Amniotic epithelial cell (primary cell): ENCODE measurements at places on chromosomes 3 and 15.

- DNase-seq, result no peak
Measured at GRCh38 chr3:2838546-2839157, 271.5 kb downstream of the IL5RA start.

- peak; percentile 16 for DNase-seq
Measured at GRCh38 chr3:146625186-146625775, 20.1 kb upstream of the PLSCR5 start.

GRCh38 chr3:29901097-29901496, 620.2 kb downstream of the RBMS3 start:
- DNase-seq, result no peak

GRCh38 chr3:112463250-112463649, 36.0 kb downstream of the BTLA start:
- DNase-seq, result no peak

- DNase-seq, result no peak
Measured at GRCh38 chr15:91275844-91276243, 175.8 kb downstream of the SV2B start.

DNA sequence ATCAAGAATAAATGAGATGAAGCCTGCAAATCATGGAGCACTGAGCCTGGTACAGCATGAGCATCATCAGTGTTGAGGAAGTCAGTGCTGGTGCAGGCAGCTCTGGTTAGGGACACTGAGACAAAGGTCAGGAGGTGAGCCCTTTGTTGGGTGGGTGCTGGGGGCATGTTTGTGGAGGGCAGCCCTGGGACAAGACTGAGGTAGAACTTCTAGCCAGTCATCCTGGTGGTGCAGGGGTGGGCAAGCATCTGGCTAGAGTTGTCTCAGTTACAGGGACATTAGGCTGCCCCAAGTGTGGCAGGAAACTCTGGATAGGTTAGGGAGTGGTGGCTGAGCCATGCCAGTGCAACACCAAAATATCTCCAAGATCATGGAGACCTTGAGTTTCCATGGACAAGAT, 27.3 kb downstream of the WNT5A start:
- DNase-seq, result no peak

- DNase-seq, result no peak
Measured at GRCh38 chr3:180923561-180923960, 11.1 kb downstream of the FXR1 start.

- DNase-seq, result peak; percentile 54
Measured at GRCh38 chr3:29926378-29926777, 645.5 kb downstream of the RBMS3 start.

DNA sequence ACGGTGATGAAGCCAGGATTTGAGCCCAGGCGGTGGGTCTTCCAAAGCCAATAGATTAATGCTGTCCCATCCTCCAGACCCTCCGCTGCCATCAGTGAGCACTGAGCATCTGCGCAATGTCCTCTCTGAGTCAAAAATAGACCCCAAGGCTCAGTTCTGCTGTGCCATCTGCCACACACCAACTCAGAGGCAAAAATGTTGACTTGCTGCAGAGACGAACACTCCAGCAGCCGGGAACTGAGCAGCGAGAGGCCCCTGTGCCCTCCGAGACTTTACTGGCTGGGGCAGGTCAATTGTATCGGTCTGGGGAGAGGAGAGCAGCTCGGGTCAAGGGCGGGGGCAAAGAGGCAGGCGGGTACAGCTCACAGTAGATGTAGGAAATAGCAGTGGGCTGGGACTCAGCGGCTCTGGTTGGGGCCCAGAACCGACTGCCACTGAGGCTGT, 41.5 kb upstream of the ATP2B2 start:
- DNase-seq, result no peak

- DNase-seq, result peak; percentile 62
Measured at GRCh38 chr15:94230431-94230882, 904 bp upstream of the MCTP2 start.

- DNase-seq, result no peak
Measured at GRCh38 chr3:2512881-2513280, 414.2 kb downstream of the CNTN4 start.

DNA sequence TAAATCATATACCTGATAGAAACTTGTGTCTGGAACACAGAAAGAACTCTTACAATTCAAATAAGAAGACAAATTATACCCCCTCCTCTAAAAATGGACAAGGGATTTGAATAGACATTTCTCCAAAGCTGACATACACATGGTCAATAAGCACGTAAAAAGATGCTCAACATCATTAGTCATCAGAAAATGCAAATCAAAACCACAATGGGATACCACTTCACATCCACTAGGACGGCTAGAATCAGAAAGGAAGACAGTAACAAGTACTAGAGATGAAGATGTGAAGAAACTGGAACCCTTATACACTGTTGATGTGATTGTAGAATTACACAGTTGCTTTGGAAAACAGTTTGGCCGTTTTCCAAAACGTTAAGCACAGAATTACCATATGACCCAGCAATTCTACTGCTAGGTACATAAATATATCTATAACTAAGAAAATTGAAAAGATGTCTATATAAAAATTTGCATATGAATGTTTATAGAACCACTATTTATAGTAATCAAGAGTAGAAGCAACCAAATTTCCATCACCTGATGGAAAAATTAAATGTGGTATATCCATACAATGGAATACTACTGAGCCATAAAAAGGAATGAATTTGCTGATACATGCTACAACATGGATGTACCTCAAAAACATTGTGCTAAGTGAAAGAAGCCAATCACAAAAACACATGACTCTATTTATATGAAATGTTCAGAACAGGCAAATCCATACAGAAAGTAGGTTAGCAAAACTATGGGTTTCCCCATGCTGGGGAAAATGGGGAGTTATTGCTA, 60.8 kb downstream of the GREM1 start:
- DNase-seq, result no peak

DNA sequence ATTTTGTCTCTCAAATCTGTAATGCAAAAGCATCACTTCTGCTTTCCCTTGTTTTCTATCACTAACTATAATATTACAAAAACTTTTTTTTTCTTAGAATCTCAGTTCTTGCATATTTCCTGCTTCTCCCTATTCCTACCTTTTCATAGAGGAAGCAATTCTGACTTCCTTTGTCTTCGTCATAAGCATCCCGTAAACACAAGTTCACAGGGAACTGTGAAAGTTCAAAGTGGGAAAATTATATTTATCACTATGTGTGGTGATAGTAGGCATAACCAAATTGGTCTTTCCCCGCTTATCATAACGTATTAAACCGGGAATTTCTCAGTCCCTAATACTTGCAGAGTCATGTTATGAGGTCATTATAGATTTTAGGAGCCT, 22.3 kb downstream of the CD200 start:
- no peak for DNase-seq

GRCh38 chr3:145864336-145864735, 296.6 kb downstream of the PLOD2 start:
- no peak for DNase-seq

- DNase-seq, result peak; percentile 24
Measured at GRCh38 chr3:195522254-195523023, 20.7 kb downstream of the PPP1R2 start.

- DNase-seq, result no peak
Measured at GRCh38 chr3:151879037-151879436, 5.6 kb downstream of the SUCNR1 start.

DNA sequence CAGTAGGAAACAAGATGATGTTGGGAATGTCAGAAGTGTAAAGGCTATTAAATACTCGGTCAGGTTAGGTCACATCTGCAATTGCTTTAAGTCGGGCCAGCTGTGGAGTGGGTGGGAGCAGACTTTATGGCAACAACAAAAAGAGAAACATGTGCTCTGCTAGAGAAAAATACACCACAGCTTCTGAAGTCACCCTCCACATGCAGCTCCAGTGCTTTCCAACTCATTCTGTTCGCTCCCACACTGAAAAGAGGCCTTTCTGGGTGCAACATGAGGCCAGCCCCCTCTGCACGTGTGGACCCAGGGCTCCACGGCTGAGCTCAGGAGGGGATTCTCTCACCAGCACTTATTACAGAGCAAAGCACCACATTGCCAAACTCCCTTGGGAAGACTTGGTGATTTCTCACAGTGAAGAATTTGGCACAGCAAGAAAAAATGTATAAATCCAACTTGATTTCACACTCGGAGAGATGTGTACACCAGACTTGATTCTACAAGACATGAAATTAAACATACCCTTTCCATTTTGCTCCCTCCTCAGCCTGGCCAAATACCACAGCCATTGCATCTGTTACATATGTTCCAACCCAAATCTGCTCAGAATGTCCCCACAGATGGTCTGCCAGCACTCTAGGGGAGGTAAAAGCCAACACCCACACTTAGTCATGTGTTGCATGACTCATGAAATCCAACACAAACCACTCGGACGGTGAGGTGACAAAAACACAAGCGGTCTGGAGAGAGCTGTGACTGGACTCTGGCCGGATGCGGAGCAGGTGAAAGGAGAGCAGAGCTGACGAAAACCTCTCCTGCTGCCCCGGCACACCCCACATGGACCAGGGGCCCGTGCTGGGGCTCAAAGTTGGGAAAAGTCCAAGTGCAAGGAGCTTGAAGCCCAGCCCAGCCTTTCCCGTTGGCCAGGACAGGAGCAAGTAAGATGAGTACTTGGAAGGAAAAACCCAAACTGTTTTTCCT, 74.6 kb downstream of the ITGB5 start:
- DNase-seq, result peak; percentile 85

DNA sequence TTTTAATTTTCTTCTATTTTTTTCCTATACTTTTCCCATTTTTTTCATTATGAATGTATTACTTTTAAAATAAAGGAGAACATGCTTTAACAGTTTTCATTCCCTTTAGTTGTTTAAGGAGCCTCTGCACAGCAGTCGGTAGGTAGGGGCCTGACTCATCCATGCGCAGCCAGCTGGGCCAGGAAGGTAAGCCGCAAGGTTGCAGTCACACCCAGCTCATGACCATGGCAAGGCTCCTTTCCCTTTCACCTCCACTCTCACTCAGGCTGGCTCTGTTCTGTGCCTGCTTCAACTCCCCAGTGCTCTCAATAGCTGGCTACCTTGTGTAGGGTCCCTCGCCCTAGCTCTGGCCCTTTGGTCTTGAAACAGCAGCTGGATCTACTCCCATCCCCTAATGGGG, 17.4 kb upstream of the ANKRD34C start:
- DNase-seq, result no peak

- DNase-seq, result no peak
Measured at GRCh38 chr3:72032441-72033135, 247.6 kb upstream of the PROK2 start.

DNA sequence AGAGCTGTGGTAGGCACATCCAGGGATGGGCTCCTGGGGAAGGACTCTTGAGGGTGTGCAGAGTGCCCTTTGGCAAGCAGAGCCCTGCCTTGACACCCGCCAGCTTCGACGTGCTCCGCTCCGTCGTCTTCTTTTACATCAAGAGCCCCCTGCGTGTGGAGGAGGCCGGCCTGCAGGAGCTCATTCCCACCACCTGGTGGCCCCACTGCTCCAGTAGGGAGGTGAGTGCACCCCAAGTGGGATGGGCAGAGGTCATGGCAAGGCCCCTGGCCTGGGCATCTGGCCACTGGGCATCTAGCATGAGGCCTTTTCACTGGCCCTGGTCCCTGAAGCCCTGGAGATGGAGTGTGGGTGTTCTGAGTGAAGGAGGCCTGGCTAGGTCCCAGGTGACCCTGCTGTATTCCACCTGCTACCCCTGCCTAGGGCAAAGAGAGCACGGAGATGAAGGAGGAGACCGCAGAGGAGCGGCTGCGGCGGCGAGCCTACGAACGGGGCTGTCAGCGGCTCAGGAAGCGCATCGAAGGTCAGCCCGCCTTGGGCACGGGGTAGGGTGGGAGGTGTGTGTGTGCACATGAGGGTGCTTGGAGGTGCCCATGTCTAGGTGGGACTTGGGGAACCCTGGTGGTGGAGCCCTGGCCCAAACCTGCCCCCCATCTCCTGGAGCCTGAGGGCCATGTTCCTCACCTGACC, 12.2 kb downstream of the RNF123 start:
- DNase-seq, result no peak

- DNase-seq, result peak; percentile 72
Measured at GRCh38 chr3:163622384-163622783, 1455.9 kb downstream of the SI start.

- no peak for DNase-seq
Measured at GRCh38 chr3:180329847-180330246, 272.1 kb upstream of the TTC14 start.

DNA sequence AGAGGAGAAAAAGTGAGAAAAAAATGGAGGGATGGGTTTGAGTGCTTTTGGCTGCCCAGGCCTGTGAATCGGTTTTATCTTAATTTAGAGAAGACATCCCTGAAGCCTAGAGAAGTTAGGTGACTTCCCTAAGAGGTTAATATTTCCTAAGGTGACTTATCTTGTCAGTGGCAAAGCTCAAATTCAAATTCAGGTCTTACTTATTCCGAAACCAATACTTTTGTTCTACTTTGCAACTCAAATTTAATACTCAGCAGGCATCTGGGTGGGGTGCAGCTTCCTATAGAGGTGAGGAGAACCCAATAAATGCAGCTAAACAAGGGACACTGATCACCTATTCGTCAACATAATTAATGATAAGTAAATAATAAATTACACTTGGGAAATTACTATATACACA, 54.9 kb upstream of the MYRIP start:
- no peak for DNase-seq

DNA sequence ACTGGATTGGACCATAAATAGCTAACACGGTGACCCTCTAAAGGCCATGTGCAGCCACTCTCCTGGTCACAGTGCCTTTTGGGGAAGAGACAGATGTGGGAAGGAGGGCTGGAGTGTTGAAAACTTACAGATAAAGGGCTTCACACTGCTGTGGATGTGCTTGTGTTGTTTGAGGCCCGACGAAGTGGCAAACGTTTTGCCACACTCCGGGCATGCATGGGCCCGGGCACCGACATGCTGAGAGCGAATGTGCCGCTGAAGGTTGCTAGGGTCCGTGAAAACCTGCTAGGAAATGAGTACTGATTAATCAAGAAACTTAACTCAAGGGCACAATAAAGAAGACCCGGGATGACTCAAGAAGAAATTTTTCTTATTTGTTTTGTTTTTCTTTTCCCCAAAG, 542.6 kb downstream of the MECOM start:
- no peak for DNase-seq

DNA sequence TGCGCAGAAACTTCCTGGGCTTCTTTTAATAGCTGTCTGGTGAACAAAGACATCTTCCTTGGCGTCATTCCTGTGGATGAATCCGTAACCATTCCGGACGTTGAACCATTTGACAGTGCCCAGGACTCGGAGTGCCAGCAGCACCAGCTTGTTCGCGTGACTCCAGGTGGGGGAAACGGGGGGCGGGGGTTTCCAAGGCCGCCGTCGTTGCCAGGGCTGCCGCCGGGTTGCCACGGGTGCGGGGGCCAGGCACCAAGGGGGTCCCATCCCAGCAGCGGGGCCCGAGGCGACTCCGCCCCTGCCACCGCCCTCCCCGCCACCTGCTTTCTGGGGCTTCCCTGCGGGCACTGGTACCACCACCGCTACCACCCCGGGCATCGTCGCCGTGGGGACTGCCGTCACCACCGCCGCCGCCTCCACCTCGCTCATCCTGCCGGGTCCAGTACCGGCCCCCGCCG, 22.8 kb downstream of the RGMA start:
- DNase-seq, result no peak

GRCh38 chr3:140950863-140951262, 9.2 kb downstream of the SLC25A36 start:
- DNase-seq, result no peak

DNA sequence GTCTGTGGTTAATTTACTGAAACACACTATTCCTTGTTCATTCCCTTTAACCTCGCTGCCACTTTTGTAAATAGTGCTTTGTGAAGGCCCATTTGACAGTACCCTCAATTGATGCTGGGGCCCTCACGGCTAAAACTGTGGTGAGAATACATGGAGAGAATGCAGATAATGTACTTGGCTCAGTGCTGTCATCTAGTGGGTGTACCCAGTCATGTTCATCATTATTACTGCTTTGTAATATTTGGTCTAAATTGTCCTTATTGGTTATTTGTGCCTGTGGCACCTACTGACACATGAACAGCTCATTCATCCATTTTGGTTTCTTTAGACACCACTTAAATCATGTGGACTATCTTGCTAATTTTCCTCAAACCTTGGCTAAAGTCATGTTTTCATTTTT, 543.6 kb downstream of the EDEM1 start:
- no peak for DNase-seq
